ENCODE measurements at places on chromosomes 7 and 10.

DNA sequence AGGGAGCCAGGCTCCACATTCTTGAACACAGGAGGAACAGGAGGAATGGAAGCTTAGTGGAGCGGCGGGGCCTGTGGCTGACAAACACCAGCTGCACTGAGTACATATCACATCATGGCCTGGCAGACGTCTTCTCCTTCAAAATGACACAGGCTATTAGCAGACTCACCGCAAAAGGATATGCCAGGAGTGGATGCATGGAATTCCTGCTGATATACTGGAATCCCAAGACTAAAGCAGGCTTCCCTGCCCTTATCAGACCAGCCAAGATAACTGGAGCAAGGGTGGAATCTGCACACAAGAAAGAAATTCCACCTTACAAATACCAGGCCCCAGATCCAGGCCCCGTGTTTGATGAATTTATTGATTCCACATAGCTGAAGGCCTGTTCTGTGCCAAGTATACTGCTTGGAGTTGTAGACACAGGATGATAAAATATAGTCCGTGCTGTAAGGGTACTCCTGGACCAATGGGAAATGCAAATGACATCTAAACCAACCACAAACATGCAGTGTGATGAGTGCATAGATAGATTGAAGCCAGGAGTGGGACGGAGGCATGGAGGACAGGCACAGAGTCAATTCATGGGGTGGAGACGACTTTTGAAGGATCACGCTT is 480.5 kb upstream of the ZMIZ1 start:
- DNase-seq: no peak

DNA sequence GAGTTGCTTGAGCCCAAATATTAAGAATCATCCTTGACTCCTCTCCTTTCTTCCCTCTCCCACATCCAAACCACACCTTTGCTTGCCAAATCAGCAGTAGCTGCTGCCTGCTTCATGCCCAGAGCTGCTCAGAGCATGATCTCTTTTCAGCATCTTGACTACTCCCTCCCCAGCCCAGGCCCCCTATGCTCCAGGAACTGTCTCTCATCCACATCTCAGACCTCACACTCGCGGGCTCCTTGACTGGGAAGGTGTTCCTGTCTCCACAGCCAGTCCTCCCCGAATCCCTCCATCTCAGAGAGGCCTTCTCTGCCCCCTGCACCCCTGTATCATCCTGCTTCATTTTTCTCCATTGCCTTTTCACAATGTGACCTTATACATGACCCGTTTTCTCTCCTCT is 157.0 kb downstream of the DNAJB6 start:
- DNase-seq: no peak

DNA sequence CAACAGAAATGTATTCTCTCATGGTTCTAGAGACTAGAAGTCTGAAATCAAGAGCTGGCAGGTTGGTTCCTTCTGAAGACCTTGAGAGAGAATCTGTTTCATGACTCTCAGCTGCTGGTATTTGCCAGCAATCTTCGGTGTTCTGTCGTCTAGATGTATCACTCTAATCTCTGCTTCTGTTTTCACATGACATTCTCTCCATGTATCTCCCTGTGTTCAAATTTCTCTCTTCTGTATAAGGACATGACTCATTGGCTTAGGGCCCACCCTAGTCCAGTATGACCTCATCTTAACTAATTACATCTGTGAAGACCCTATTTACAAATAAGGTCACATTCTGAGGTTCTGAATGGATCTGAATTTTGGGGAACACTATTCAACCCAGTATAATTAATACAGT is 82.3 kb downstream of the ANKRD7 start:
- no peak for DNase-seq

GRCh38 chr7:132102391-132102790 is 473.9 kb downstream of the PLXNA4 start:
- DNase-seq: no peak

- DNase-seq: no peak
Observed at GRCh38 chr10:28981007-28981406, 303.7 kb downstream of the BAMBI start.

DNA sequence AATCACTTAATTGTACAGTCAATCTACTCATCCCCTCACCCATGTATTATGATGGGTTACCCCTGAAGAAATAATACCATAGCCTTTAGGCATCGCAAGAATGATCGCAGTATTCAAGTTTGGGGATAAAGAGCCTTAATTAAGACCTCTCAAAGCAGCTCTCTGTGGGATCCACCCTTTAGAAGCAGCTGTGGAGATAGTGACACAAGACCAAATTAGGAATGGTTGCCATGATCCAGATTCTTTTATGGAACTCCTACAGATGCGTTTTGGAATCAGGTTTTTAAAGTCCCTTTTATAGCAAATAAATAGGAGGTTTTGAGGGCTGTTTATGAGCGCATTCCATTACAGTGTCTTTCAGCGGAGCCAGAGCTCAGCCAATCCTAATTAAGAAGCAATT is 12.2 kb downstream of the TES start:
- no peak for DNase-seq

DNA sequence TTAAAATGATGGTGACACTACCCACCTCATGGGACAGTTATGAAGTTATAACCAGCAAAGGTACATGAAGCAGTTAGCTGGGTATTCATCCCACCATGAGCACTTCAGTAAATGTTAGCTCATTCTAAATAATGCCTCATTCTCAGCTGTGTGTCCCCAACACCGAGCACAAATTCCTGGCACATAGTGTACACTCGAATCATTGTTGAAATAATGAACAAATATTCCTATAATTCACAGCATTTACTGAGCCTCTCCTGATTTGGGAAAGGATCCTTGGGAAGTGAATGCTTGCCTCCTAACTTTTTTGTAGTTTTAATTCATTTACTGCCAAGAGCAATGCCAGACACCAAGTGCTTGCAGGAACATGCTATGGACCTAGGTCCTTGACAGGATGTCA is 235.2 kb downstream of the DGKI start:
- no peak for DNase-seq

GRCh38 chr7:120658516-120658915 is 199.4 kb downstream of the TSPAN12 start:
- no peak for DNase-seq

- no peak for DNase-seq
Observed at GRCh38 chr7:157087646-157088045, 51.1 kb upstream of the UBE3C start.
